Stimulated activated CD8-positive, alpha-beta memory T cell treated with anti-CD3 and anti-CD28 coated beads, Interleukin-7, amount 100 ng/mL, for 1 hour (primary cell): ENCODE measurements at places on chromosomes 7 and 10.

DNA sequence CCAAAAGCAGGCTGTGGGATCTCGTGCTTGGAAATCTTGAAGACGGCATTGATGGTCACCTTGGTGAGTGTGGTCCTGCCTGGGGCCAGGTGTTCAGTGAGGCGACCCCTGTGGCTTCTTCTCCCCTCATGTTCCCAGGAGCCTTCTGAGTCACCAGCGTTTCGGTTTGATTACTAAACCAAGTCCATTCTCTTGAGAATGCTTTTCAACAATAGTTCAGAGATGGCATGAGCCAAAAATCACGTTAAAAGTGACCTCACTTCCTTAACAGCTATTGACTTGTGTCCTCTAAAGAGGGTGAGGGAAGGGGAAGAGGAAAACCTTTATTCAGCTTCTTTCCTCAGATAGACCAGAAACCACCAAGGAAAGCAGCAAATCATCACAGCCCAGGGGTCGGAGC lies 315.2 kb downstream of the GATA3 start:
- DNase-seq, result no peak

- no peak for DNase-seq
Observed at GRCh38 chr7:97001221-97001620, 4.1 kb upstream of the DLX6 start.

DNA sequence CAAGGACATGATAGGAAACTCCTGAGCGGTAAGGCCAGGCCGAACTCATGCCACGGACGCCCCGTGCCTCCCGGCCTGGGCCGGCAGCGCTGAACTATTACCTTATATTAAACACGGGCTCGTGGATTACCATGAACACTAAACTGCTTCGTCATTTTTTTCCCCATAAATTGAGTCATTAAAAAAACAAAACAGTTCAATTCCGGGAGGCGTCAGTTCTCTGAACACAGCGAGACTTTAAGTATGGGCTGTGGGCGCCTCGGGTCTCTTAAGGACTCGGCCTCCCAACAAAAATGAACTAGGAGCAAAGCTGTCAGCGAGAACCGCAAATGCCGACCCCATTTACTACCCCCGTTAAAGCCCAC lies 519 bp downstream of the PITRM1 start:
- DNase-seq, result peak; percentile 9

DNA sequence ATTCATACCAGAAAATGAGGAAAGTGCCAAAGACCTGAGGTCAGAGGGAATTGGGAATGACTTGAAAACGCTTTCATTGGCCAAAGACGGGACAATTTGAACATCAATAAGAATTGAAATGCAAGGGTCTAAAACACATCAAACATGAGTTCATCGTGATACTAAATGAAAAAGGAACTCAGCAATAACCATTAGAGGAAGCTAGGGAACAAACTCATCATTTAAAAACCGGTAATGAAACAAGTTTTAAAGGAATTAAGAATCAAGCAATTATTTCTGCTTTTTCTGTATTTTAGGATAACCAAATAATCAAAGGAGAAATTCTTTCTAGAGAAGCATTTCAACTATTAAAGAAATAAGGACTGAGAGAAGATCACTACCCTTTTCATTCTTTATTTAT lies 303.1 kb downstream of the ARHGAP12 start:
- DNase-seq, result no peak

GRCh38 chr10:37865264-37865663 lies 7.9 kb upstream of the ZNF248 start:
- no peak for DNase-seq

- DNase-seq, result no peak
Observed at GRCh38 chr7:17369691-17370426, 71.4 kb downstream of the AHR start.

- no peak for DNase-seq
Observed at GRCh38 chr7:106476751-106477150, 184.2 kb downstream of the CCDC71L start.

DNA sequence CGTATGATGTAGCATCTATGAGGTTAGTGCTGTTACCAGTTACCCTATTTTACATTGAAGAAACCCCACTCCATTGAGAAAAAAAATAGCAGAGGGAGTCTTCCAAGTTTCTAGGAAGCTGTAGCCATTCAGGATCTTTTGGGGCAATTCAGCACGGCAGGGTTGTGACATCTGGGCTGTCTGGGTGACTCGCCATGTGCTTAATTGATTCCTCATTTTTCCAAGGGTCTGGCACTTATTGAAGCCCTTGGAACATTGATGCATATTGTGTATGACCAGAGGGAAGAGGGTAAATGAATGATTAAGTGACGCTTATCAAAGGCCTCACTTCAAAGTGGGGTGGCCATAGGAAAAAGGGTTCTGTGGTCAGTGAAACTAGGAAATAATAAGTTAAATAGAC lies 248.7 kb downstream of the ARHGAP12 start:
- no peak for DNase-seq

GRCh38 chr7:27133409-27134231 lies 3.1 kb upstream of the HOXA4 start:
- DNase-seq, result no peak

DNA sequence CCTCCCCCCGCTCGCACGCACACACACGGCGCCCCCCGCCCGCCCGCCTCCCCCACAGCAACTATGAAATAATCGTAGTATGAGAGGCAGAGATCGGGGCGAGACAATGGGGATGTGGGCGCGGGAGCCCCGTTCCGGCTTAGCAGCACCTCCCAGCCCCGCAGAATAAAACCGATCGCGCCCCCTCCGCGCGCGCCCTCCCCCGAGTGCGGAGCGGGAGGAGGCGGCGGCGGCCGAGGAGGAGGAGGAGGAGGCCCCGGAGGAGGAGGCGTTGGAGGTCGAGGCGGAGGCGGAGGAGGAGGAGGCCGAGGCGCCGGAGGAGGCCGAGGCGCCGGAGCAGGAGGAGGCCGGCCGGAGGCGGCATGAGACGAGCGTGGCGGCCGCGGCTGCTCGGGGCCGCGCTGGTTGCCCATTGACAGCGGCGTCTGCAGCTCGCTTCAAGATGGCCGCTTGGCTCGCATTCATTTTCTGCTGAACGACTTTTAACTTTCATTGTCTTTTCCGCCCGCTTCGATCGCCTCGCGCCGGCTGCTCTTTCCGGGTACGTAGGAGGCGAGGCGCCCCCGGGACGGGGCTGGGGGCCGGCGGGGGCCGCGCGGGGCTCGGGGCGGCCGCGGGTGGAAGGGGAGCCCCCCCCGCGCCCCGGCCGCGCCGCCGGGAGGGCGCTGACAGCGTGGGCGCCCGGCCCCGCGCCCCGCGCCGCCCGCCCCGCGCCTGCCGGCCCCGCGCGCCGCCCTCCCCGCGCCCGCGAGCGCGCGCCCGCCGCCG lies 441 bp downstream of the BMI1 start:
- no peak for DNase-seq

DNA sequence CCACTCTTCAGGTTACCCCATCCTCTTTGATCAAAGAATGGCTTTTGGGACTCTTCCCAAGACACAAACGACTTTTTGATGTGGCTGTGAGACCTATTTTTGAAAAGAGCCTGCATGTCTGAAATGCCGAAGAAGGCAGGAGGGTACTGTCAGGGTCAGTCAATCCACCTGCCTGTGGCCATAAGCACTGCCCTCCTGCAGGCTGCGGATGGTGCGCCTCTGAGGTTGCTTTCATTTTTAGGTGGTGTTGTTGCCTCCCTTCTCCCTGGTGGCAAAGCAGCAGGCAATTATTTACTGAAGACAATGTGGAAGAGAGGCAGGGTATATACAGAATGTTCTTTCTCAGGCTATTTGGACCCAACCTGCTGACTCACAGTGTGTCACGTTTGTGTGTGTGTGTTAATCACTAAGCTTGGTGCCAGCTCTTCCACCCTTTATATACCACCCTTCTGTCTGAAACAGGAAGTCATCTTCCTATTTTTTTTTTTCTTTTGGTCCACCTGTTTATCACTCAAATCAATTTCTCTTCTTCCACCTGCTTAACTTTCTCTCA lies 1421.2 kb upstream of the CELF2 start:
- DNase-seq, result no peak

GRCh38 chr7:24622646-24623182 lies 49.5 kb downstream of the PALS2 start:
- DNase-seq, result no peak

GRCh38 chr7:116629051-116629463 lies 42.9 kb upstream of the MET start:
- DNase-seq, result no peak

- DNase-seq, result no peak
Observed at GRCh38 chr10:75449382-75450074, 18.1 kb downstream of the LRMDA start.

GRCh38 chr10:1449021-1449420 lies 288.3 kb downstream of the ADARB2 start:
- no peak for DNase-seq

- DNase-seq, result no peak
Observed at GRCh38 chr7:18393465-18394118, 102.0 kb upstream of the HDAC9 start.

DNA sequence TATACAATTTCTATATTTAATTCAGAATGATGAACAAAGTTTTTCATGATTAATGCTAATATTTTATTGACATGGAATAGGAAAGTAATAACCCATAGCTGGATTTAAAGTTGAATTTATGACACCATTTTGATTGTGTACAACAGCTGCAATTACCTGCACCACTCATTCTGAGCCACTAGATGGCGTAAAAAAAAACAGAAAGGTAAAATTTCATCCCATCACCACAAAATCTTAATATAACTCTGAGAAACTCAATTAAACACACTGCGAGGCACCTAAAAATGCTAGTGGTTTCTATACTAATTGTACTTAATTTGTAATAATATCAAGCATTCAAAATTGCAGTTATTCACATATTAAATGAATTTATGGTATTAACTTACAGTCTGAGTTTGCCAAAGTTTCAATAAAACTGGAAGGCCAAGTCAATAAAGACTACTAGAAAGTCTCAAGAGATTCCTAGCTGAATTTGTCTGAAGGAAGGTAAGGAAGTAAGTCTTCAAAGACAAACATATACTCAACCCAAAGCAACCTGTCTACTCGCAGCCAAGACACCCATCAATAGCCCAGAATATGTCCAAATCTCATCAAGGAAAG lies 182.5 kb downstream of the SKAP2 start:
- no peak for DNase-seq

DNA sequence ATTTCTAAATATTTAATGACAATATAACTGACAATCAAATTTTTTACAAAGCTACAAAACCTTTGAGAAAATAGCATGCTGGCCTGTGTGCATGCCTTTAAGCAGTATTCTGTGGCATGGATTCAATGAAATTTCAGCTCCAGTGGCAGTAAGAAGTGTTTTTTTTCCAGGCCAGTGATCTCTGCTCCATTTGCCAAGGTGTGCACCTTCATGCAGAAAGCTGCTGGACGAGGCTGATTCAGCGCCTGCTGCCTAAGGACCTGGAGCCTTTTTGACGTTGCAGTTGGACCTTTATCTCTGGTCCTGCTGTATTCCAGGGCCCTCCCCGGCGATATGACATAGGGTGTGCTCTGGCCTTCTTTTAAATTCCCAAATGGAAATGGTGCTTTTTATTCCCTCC lies 26.6 kb downstream of the VWC2 start:
- no peak for DNase-seq

GRCh38 chr10:43594944-43595589 lies 11.2 kb upstream of the ZNF485 start:
- DNase-seq, result no peak

DNA sequence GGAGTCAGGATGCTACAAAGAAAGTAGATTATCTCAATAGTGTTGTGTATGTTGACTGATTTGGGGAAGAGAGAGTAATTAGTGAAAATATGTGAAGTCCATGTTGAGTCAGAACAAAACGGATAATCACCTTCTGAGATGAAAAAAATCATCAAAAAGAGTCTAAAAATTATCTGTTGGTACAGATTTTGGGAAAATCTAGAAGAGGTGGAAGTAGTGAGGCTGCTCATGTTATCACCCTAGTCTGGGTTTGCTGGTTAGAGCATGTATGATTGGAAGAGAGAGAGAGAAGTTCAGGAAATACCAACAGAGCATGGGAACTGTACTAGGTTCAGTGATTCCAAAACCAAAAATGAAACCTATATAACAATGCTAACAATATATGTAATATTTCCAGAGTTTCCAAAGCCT lies 12.3 kb downstream of the RPA3 start:
- DNase-seq, result no peak

- no peak for DNase-seq
Observed at GRCh38 chr10:11186374-11186773, 168.7 kb downstream of the CELF2 start.

DNA sequence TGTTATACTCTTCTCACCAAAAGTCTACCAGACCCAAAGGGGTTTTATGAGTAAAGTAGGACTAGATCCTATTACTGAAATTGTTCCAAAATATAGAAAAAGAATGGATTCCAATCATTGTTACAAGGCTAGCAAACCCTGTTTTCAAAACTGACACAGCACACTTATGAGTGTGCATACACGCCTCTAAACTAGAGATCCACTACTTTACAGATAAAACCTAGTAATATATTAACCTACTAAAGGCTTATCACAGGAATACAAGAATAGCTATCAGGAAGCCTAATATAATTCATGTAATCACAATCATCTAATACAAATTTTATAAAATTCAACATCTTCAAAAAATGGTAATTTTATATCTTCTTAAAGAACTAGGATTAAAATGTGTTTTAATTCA lies 52.2 kb downstream of the ERCC6 start:
- DNase-seq, result no peak

- DNase-seq, result no peak
Observed at GRCh38 chr7:114413761-114414155, 857 bp upstream of the FOXP2 start.

DNA sequence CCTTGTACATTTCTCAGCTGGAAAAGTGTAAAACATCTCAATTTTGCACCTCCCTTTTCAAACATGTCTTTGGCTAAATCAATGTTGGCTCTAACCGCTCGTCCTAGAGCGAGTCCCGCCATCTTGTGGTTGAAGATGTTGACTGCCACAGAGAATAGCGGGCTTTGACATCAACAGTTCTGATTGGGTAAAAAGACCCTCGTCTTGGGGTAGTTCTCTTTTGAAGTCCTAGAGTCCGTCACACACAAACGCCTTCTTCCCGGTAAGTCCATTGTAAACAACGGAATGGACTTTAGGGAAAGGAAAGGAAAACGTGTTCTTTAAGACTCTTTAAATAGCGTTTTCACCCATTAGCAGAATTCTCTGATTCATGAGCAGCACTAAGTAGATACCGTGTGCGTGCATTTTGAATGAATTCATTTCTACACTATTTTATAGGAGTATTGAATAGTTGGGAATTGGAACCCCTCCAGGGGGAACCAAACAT lies 452 bp upstream of the RPP30 start:
- no peak for DNase-seq

DNA sequence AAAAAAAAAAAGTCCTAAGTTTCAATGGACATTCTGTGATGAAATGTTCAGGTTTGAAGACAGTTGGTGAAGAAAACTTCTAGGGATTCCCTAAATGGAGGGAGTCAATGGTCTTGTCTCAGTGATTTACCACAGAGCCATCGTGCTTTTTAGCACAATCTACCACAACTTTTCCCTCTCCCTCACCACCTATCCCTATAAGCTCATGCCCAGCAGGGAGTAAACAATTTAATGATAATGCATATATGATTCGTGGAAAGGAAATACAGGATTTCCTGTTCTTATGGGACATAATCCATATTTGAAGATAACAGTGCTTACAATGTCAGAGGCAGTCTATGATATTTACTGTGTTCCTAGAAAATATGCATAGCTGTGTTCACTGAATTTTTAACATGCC lies 38.4 kb upstream of the CD36 start:
- no peak for DNase-seq

GRCh38 chr10:91880310-91880709 lies 29.0 kb downstream of the FGFBP3 start:
- no peak for DNase-seq
